NCI-H1048 (cell line): ENCODE measurements at places on chromosomes 11 and 22.

DNA sequence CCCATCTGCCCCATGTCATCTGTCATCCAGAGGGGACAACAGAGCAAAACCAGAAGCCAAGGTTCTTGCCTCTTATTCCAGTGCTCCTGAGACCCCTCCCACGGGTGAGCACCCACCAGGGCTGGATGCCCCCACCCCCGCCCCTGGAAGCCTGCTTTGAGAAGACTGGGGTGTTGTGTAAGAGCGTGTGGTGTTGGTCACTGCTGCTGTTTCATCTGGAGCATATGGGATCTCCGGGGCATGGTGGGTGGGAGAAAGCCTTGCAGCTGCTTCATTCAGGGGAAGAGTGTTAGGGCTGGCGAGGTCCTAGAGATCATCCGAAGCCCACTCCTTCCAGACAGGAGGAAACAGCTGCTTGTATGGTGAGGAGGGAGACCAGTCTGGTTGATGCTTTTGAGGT is 54.1 kb downstream of the CHRDL2 start:
- no peak for DNase-seq

GRCh38 chr11:94774345-94774744 is 6.2 kb downstream of the AMOTL1 start:
- no peak for DNase-seq

DNA sequence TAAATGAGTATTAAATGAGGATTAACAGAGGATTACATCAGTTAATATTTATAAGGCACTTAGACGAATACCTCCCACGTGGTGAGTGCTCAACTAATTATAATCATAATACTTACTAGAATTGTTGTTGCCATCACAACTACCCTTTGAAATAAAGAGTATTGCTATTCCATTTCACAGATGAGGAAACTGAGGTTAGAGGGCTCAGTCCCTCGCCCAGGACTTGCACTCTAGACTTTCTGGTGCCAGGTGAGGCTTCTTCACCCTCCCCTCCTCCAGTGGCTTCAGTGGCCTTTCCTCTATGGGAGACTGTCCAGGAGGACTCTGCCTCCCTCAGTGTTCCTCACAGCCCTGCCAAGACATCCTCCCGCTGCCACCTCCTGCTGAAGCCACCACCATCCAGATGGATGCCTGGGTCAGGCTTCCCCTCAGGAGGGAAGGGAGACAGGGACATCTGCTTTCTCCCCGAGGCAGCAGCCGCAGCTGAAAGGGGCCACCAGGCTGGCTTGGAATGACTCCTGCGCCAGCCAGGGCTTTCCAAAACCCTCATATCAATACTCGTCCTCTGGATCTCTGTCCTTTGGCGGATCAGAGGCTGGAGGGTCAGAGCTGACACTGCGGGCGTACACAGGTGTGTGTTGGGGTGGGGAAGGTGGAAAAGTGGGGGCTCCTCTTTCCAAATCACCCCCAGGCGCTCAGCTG is 580.1 kb downstream of the BUD13 start:
- no peak for DNase-seq

- no peak for DNase-seq
These were observed 159.4 kb downstream of the BUD13 start for GRCh38 chr11:116613206-116613875.

- no peak for DNase-seq
These were observed 299.7 kb downstream of the TTC28 start for GRCh38 chr22:28379951-28380350.

GRCh38 chr22:25475257-25476022 is 89.0 kb upstream of the GRK3 start:
- no peak for DNase-seq

DNA sequence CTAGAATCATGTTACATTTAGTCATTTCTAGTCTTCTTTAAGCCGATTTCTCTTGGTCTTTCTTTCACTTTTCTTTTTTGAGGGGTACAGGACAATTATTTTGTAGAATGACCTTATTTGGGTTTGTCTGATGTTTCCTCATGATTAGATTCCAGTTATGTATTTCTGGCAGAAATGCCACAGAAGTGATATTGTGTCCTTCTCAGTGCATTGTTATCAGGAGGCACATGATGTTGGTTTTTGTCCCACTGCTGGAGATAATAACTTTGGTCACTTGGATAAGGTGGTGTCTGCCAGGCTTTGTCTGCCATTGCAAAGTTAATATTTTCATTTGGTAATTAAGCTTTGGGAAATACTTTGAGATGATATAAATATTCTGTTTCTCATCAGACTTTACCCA is 100.3 kb downstream of the RRM1 start:
- no peak for DNase-seq

DNA sequence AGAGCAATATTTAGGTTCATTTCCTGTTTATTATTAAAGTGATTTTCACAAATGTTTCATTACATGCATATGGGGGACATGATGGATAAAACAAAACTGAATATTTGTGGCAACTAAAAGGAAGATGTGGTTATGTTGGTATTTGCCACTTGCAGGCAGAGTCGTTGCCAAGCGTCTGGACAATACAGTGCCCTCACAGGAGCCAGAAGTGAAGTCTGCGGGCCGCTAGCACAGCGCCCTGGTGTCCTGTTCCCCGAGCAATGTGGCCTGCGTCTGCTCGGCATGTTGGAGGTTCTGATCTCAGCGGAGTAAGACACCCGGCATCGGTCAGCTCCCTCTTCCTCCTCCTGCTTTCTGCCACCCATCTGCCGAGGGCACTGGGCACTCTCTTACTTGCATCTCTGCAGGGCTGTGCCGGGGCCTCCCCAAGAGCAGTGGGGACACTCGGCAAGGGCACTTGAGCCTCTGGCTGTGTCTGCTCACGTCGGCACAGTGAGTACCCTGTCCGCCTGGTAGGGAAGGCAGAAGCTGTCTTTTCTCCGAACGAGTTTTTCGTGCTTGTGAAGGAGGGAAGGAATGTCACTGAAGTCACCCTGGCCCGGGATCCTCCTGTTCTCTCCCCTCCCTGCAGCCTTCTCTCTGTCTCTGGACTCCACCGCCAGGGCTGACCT is 10.5 kb upstream of the TTLL12 start:
- no peak for DNase-seq

GRCh38 chr11:16925561-16926065 is 88.6 kb downstream of the PLEKHA7 start:
- DNase-seq = no peak

DNA sequence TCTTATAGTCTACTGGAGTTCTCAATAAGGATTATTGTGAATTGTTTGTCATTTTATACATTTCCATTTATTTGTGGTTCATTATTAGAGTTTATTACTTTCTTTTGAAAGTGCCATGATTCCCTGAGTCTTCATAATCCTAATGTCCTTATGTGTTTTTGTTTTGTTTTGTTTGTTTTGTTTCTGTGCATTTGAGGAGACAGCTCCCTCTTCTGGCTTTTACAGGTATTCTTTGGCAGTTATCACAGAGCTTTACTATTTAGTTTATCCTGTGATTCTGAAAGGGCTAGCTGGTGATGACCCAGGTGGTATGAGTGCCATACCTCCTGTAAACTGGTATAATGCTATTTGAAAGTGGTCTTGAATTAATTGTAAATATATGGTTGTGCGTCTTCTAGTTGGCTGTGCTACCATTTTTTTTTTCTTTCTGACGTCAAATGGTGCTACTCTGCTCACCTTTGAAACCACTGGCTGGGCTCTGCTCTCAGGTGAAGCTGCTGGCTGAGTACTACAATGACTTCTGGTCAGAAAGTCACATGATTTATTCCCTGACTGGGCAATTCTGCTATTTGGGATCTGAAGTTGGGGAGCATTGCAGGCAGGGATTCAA is 751.2 kb downstream of the JRKL start:
- DNase-seq = no peak

- no peak for DNase-seq
These were observed 20.6 kb upstream of the PDE3B start for GRCh38 chr11:14623036-14623435.

DNA sequence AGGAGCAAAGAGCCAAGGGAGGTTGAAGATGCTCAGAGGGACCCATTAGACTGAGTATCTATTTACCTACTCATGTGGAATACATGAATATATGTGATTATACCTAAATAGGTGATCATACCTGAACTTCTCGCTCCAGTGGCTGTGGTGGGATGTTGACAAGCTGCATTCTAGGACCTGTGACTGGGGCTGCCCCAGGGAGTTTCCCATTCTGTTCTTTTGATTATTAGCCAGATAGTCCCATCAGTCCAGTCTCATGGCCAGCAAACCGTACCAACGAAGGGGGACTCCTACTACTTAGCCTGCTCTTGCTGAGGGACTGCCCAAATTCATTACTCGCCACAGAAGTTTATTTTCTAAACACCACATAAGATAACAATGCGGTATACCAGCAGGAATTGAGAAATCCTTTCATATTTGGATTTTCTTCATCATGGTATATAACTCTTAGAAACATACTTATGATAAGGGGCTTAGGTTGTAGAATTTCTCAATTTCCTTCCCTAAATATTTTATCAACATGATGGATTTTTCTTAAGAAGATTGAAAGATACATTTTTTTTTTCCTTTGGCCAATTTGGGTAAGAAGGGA is 273.9 kb downstream of the NTM start:
- no peak for DNase-seq

GRCh38 chr11:46334211-46334610 is 13.1 kb upstream of the DGKZ start:
- no peak for DNase-seq

GRCh38 chr11:122046846-122047245 is 69.2 kb downstream of the BLID start:
- no peak for DNase-seq

GRCh38 chr11:44611687-44612434 is 46.4 kb downstream of the CD82 start:
- DNase-seq = no peak

DNA sequence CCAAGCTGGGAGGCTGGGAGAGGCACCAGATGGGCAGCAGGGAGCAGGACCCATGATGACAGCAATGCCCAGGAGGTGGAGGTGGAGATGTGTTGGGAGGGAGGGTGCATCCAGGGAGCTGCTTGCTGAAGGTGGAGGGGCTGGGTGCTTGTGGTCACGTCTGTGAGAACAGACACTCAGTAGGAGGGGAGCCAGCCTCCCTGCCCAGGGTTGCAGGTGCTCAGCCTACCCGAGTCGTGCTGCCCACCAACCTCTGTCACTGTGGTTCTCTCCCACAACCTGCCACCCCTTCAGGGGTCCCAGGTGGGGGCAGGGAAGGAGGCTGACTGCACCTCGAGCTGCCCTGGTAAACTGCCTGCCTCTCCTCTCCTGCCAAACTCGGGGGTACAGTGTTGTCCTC is 5.5 kb downstream of the PRDX5 start:
- no peak for DNase-seq

DNA sequence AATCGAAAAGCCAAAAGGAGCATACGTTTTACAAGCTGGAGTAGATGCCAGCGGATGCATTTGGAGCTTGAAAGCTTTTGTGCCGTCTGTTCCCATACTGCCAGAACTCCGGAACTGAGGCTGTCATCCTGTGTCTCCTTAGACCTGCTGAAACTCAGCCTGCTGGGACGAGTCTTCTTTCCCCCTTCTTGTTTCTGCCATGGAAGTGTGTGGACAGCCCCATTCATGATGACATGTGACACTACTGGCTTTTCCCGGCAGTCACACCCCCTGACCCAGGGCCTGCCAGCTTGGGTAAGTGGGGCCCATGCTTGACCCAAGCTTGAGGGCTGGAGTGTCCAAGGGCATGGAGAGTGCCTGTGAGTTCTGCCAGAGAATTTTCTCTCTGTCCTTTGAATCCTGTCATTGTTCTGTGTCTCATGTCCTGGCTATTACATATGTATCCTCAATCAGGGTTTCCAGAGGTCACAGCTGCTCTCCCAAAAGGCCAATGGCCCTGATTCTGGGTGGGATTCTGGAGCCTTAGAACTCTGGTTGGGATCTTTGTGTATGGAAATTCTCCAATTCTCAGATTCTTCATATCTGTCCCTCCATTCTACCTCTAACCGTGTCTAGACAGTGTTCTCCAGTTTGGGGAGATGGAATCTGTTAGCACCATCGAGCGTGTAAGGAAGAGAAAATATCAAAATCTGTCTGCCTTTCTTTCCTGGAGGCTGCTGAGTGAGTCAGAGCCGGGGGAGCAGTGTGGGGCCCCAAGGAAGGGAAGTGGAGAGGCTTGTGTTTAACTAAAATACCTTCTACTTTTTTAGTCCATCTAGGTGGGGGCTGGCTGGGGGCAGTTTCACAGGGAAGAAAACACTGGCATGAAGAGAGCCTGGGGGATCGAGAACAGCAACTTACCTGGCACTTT is 73.2 kb downstream of the KIAA1671 start:
- DNase-seq = no peak

- no peak for DNase-seq
These were observed 106.2 kb downstream of the PKNOX2 start for GRCh38 chr11:125270711-125271110.

DNA sequence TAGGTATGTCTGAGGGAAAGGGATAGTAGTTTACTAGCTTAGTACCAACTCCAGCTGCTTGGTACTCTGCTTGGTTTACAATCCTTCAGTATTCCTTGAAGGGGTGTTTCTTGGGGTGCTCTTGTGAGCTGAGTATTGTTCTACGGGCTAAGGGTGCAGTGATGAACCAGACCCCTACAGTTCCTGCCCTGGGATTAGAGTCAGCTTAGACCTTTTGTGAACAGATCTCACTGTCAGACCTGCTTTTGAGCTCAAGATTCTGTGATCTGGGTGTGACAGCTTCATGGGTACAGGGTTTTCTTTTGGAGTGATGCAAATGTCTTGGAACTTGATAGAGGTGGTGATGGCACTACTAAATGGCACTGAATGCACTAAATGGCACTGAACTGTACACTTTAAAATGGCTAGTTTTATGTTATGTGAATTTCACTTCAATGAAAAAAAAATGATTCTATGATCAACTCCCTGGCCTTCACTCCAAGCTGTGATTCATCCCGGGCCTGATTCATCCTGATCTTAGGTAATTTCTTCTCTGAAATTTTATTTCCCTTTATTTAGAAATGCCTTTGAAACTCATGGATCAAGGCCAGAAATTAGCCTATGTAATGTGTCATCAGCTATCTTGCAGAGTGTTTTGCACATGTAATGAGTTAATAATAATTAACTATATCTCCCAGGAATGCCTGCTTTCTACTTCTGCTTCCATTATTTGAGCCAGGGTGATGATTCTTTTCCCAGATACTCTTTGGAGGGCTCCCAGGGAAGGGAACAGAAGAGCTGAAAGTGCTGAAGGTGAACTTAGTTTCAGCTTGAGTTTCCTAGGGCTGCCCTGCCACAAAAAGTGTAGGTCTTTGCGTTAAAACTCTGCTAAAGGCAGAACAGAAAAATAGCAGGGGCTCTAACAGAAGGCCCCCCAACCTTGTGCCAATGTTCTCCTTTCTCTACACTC is 87.9 kb downstream of the NCAM1 start:
- DNase-seq = no peak
